ENCODE measurements at places on chromosomes 2 and 18.

DNA sequence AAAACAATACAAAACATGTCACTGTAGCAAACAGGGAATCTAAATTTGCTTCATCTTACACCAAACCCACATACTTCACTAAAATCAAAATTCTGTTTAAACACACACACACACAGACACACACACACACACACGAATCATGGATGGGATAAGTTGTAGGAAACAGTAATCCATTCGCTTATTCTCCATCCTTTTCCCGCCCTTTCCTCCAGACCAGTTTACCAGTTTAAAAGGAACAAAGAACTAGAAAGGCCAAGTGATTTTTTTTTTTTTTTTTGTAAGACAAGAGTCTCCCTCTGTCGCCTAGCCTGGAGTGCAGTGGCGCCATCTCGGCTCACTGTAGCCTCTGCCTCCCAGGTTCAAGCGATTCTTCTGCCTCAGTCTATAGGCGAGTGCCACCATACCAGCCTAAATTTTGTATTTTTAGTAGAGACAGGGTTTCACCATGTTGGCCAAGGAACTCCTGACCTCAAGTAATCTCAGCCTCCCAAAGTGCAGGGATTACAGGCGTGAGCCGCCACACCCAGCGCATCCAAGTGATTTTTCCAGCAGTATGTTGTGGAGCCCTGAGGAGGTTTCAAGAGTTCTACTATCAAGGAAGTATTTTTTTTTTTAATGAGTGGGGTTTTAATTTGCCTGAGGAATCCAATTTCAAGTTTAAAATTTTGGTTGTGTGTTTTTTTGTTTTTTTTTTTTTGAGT, 5.7 kb downstream of the PSME4 start:
- no peak for DNase-seq

- no peak for DNase-seq
Measured at GRCh38 chr18:49548229-49548636, 13.6 kb upstream of the LIPG start.

GRCh38 chr2:213288913-213289700, 4.8 kb downstream of the SPAG16 start:
- DNase-seq: no peak

DNA sequence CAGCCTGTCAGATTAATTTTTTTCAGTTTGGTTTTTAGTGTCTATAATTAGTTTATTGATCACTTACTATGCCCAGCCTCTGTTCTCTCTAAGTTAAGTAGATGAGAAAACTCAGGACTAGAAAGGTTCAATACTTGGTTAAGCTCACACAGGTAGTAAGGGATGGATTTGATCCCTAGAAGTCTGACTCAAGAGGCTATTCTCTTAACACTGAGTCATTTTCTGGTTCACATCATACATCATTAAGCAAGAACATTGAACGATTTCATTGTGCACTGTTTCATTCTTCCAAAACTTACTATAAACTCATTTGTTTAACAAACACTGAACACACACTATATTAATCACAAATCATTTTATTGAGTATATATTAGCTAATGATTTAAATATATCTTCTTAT, 54.1 kb upstream of the SLC38A11 start:
- no peak for DNase-seq

DNA sequence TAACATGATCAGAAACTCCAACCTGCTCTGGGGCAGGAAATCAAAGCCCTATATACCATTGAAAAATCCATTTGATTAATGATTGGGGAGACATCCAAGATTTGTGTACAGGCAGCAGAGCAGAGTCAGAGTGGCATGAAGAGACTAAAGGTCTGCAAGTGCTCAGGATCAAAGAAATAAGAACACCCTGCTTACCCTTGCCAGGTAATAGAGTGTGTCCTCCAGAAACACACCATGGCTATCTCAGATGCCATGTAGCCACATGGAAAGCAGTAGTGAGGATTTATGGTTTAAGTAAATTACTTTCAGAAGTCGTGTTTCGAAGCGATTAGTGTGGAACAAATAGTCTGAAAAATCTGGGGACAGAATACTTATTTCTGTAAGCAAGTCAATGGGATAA, 592.9 kb downstream of the SUCLG1 start:
- no peak for DNase-seq

GRCh38 chr2:190173392-190173791, 110.9 kb upstream of the MSTN start:
- DNase-seq: no peak

GRCh38 chr2:28294451-28294850, 98.2 kb upstream of the FOSL2 start:
- no peak for DNase-seq

DNA sequence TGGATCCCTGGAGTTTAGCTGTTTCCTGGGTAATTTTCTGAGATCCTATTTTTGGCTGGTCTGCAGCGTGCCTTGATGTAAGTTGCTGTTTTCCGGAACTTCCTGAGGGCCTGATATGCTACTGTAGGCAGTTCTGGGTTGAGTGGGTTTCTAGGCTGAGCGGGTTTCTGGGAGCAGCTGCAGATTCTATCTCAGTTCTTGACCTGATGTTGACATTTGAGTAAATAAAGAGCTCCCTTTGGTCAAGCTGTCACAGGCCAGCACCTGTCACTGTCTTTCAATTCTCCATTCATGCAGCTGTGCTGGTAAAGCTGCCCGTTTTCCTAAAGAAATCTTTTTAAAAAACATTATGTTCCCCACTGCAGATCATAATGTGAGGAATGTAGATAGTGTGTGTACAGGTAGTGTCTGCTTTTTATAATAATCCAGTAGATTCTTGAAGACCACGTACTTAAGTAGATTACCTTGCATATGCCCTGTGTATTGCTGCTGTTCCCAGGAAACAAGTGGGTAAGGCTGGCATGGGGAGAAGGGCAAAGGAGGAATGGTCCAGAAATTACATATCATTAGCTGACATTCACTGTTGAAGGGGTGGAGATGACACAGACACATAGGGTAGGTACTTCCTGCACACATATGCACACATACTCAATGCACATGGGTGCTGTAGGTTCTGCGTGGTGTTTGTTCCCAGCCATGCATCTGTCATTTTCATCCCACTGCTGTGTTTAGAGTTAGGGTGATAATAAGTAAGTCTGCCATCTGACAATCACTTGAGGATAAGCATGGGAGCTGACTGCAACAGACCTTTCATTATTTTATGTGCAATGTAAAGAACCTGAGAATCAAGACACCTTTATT, 25.9 kb downstream of the CD28 start:
- DNase-seq: no peak

GRCh38 chr2:204748286-204748685, 203.0 kb downstream of the PARD3B start:
- no peak for DNase-seq

DNA sequence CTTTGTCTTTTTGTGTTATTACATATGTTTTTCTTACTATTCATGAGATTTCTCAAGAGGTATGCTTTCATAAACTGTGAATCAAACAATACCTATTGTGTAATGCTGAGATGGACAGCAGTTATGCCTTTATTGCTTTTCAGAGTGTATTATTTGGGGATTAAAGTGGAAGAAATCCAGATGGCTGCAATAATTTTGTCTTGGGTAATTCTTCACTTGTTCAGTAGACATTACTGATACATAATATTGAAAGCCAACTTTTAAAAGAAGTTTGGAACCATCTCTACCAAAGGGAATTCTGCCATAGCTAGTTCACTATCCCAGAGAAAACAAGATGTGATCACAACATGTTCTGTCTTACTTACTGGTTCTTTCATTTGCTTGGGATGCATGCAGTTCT, 253.4 kb upstream of the ZSWIM2 start:
- DNase-seq: no peak
